SIG-M5 (cell line): ENCODE measurements at places on chromosomes 4 and X.

- DNase-seq, result no peak
Observed at GRCh38 chr4:24488399-24489164, 95.8 kb downstream of the DHX15 start.

DNA sequence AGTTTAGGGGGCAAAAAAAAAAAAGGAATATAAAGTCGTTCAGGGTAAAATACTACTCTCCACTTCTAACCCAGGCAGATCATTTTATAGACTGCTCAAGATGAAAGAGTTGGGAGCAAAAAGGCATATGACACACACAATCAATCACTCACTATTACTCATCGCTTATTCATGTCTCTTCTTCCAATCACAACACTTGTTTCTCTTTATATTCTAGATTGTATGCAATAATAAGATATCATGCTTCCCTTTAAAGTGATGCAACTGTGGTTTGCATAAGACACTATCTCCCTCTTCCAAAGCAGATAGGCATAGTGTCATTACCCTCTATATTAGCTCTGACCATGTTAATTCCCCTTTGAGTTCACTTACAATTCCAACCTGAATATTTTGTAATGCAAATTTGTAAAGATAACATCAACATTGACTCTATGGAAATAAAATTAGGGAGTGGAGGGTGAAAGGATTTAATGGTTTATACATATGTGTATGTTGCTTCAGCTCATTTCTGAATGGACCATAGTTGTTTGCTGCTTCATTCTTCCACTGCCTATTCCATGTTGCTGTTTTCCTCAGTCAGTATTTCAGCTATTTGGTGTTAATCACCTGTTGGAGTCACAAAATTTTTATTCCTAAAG, 154.9 kb upstream of the EPHA5 start:
- DNase-seq, result no peak

DNA sequence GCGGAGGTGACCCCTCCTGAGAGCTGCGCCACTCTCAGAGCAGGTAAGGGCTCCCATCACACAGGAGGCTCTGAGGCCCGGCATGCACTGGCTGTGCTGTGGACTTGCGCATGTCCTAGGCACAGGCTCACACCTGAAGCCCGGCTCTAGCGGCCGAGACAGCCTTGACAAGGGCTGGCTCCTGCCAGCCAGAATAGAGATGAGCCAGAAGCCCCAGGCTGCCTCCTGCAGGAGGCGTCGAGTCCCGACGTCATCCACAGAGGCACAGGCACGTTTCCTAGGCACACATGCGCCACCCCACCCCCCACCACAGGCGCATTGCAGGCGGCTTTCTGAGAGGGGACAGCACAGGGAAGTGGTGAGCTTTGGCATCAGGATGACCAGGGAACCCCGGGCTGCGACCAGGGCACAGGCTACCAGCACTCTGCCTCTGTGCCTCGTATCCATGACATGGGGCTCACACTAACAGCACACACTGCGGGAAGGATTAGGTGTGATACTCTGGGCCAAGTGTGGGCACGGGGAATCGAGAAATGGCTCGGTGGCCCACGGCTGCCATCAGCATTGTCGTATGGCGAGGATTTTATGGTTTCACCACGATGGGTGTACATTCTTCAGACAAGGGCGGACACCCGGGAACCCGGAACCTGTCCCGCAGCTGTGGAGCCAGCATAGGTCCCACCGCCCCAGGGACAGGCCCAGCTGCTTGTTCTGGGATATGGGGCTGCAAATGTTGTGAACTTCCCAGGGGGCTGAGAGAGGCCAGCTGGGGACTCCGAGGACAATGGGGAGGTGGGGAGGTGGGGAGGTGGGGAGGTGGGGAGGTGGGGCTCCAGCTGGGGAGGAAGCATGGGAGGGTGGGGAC, 90.7 kb upstream of the ADRA2C start:
- no peak for DNase-seq

DNA sequence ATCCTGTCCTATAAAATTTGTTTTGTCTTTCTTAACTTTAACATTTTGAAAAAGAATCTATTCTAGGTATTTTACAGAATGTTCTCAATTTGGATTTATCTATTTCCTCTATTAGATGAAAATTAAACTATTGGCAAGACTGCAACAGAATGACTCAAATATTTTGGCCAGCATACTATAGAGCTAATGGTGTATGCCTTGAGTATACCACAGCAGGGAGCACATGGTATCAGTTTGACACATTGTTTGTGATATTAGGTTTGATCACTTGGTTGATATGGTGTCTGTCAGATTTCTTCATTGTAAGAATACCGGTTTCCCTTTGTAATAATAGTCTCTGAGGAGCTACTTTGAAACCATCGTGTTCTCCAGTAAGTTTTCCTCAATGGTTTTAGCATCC, 87.8 kb upstream of the NPNT start:
- no peak for DNase-seq

- no peak for DNase-seq
Observed at GRCh38 chrX:151754047-151754429, 19.5 kb downstream of the CNGA2 start.

GRCh38 chrX:154096140-154097002, 1.1 kb downstream of the MECP2 start:
- no peak for DNase-seq

DNA sequence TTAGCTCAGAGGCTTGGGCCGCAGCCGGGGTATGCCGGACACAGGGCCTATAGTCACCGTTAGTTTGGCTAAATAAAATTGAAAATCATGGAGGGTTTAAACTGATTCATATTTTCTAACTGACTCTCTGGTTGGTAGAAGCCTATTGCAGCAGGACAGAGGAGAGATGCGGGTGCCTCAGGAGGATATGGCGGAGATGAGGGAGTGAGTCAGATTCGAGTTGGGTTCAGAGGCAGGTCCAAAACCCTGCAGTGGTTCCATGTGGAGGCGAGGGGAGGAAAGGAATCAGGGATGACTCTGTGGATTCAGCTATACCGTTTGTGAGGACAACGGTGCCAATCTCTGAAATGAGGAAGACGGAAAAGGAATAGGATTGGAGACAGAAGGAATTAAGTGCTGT, 176.6 kb downstream of the PALLD start:
- no peak for DNase-seq

DNA sequence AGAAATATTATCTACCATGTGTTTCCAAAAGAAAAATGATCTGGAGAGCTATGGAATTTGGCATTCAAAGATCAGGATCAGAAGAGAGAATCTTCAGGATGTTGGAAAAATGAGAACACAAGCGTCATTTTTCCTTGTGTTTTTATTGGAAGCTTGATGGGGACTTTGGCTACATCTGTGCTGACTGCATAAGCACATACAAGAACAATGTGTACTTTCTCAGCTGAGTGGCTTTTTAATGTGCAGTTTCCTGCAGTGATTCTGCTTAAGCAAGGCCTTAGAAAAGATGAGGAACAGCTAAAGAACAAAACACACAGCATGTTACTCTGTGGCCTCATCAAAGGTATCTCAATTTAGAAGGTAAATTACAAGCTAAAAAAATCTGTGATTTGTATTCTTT, 1039.9 kb downstream of the GLUD2 start:
- no peak for DNase-seq

DNA sequence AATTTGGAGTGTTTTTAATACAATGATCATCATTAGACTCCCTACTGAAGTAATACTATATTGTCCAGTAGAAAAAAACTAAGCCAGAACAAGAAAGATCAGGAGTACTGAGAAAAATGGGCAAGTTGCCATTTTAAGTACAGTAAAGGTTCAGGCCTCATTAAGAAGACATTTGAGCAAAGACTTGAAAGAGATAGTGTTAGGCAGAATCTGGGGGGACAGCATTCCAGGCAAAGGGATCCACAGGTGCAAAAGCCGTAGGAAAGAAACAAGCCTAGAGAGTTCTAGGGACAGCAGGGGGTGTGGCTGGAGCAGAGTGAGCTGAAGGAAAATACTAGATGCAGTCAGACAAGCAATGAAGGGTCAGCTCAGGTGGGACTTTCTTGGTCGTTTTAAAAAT, 58.1 kb upstream of the INTU start:
- no peak for DNase-seq

- DNase-seq, result no peak
Observed at GRCh38 chr4:126446917-126447316, 1132.2 kb downstream of the FAT4 start.

DNA sequence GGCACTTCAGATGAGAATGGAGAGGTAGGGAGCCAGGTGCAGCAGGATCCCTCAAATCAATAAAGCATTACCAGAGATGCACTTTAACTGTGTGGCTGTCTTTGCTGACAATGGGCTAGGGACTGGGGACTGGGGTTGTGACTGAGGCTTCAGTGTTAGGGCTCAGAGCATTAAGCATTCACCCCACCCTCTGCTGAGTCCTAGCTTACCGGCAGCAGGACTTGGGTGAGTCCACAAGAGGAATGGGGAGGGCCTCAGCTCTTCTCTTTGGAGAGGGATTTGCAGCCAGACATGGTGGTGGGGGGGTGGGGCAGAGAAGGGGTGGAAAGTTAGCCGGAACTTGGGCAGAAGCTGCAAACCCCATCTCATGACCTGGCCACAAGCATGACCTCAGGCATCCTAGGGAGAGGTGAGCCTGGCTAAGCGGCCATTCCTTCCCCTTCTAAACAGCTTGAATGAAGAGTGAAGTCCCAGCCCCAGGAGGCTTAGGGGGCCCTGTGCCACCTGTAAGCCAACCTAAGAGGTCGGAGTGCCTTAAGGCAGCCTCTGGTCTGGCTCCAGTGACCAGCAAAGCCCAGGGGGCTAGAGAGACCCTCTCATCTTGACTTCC, 78.4 kb downstream of the STARD8 start:
- no peak for DNase-seq

- no peak for DNase-seq
Observed at GRCh38 chr4:2652415-2653160, 103.5 kb downstream of the TNIP2 start.

GRCh38 chr4:537436-538264, 38.4 kb downstream of the TMEM271 start:
- DNase-seq, result no peak

- DNase-seq, result no peak
Observed at GRCh38 chr4:171891038-171891437, 77.8 kb downstream of the GALNTL6 start.
